Activated CD4-positive, alpha-beta T cell treated with anti-CD3 and anti-CD28 coated beads, Interleukin-2, amount 10 ng/mL, durations not matched to agents 7 days and 5 days (primary cell): ENCODE measurements at places on chromosomes 4 and X. TPM values are rescaled to one million over a fixed set of nuclear protein-coding genes. Genes with fewer than 3 reads are reported as not detected.

CYLC1 gene
- total RNA-seq = not detected

VSIG4 gene
- total RNA-seq = not detected

GRXCR1 gene
- not detected for total RNA-seq

SCRG1 gene
- not detected for total RNA-seq

WNK3 gene
- total RNA-seq = 0.07 TPM

TSPYL2 gene
- 18.9 TPM for total RNA-seq

BRS3 gene
- not detected for total RNA-seq

TEX13D gene
- total RNA-seq = not detected

SSX2 gene
- not detected for total RNA-seq

VEGFD gene
- not detected for total RNA-seq

GAB3 gene
- total RNA-seq = 5.5 TPM

DNA sequence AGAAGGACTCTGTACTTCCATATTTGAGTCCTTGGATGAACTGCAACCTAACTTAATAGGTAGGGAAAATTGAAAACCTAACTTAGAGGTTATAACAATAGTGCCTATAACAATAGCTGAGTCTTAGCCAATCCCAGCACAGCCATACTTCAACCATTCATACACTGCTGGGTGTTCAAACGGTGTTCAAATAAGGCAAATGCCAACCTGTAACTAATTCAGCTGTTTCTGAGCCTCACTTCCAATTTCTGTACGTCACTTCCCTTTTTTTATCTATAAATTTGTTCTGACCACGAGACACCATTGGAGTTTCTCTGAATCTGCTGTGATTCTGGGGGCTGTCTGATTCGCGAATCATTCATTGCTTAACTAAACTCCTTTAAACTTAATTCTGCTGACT, 9.6 kb upstream of the GRSF1 start:
- no peaks in the 10 kb centered on the region for H3K4me1 ChIP-seq
- H3K36me3 ChIP-seq = no peaks in the 10 kb centered on the region
- H3K27ac ChIP-seq = no peak overlapping the region
- DNase-seq = no peak
- no peak overlapping the region for H3K4me3 ChIP-seq

- H3K36me3 ChIP-seq = no peaks in the 10 kb centered on the region
- no peak within 1 kb of the TSS for H3K4me3 ChIP-seq
- H3K4me1 ChIP-seq = no peaks in the 10 kb centered on the region
- no peak within 1 kb of the TSS for H3K27ac ChIP-seq
- H3K27me3 ChIP-seq = peaks cover 8% of the 10 kb centered on the region
These were observed at the start of gene CFI for GRCh38 chr4:109801895-109802319. CFI (minus strand) TSS chr4:109801999; CDS start chr4:109801971, 28 bp downstream.

DNA sequence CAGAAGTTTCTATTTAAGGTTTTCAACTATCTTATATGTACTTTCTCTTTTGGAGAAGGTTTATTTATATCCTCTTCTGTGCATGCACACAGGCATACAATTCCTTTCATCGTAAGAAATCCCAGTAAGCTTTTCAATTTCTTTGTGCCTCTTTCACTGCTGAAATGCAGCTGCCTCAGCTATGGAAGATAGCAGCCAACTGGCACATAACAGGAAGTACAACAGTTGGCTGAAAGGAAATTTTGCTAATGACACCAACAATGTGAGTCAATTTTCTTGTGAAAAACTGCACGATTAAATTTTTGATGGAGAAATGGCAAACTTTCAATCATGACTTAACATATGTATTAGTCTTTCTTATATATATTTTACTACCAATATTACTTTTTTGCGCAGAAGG, 74.5 kb upstream of the PAQR3 start:
- no peak for DNase-seq
- no peak overlapping the region for H3K4me3 ChIP-seq
- H3K4me1 ChIP-seq = no peaks in the 10 kb centered on the region
- no peaks in the 10 kb centered on the region for H3K27me3 ChIP-seq
- no peaks in the 10 kb centered on the region for H3K36me3 ChIP-seq
- H3K27ac ChIP-seq = no peak overlapping the region

DNA sequence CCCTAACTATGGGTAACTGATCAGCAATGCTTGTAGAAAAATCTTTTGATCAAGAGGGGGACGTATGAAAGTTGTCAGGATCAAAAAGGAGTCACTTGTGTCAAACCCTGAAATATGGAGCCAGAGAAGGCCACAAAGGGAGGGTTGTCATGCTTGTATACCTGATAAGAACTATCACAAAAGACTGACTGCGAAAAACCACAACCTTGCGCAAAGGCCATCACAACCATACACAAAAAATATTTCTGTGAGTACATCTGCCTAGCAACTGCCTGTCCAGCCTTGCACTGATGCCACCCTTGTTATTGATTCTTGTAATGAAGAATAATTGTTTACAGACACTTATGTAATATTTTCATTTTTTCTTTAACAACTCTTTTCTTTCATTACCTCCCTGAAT, 22.8 kb upstream of the EIF4E start:
- DNase-seq = no peak
- H3K27me3 ChIP-seq = peaks cover 7% of the 10 kb centered on the region
- no peaks in the 10 kb centered on the region for H3K36me3 ChIP-seq

DNA sequence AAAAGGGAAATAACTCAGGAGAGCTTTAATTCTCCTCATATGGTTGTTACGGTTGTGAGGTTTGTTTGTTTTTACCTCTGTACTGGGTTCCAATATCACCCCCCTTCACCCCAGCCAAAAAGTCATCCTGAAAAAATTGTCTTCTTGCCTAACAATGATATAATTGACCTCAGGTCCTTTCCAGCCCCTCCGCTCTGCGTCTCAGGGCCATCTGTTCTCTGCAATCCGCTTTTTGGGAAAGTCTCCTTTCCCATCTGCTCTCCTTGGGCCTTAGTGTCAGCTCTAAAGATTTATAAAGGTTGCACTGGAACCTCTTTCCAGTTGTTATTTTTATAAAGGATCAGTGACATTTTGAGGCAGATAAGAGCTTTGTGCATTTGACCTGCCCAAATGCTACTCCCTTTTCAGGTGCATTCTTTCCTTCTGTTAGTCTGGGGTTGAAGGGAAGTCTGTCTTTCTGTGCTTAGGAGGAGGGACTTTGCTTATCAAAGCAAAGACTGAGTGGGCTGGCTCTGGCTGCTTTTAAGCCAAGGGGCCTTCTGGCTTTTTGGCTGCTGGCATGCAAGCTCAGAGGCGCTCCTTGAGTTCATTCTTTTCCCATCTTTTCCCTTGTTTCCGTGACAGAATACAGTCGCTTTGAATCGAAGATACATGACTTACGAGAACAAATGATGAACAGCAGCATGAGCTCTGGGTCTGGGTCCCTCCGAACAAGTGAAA, 34.1 kb downstream of the DLG3 start:
- no peaks in the 10 kb centered on the region for H3K27me3 ChIP-seq
- DNase-seq = no peak
- H3K4me3 ChIP-seq = no peak overlapping the region
- H3K27ac ChIP-seq = no peak overlapping the region

- H3K36me3 ChIP-seq = peaks cover 8% of the 10 kb centered on the region
- H3K27me3 ChIP-seq = no peaks in the 10 kb centered on the region
- no peak for DNase-seq
- H3K4me1 ChIP-seq = no peaks in the 10 kb centered on the region
- no peak overlapping the region for H3K27ac ChIP-seq
These were observed 63.2 kb downstream of the SLC9A6 start for GRCh38 chrX:136048446-136048845.

DNA sequence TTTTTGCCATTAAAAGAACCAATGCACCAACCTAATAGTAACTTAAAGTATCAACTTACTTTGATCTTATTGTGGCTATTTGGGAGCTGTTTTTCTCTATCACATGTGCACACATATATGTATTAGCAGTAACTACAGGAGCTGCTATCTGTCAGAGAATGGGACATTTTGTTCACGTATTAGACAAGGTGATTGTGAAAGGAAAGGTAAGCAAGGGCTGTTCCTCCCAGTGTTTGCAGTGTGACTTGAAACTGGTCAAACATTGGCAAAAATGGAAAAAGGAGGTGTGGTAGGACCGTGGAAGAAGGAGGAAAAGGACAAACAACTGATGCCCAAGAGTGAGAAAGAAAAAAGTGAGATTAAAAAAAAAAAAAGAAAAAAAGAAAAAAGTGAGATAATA, 43.1 kb upstream of the KLHL2 start:
- no peak overlapping the region for H3K4me3 ChIP-seq
- peaks cover 6% of the 10 kb centered on the region for H3K27me3 ChIP-seq
- no peaks in the 10 kb centered on the region for H3K36me3 ChIP-seq
- no peak for DNase-seq
- H3K4me1 ChIP-seq = no peaks in the 10 kb centered on the region

DNA sequence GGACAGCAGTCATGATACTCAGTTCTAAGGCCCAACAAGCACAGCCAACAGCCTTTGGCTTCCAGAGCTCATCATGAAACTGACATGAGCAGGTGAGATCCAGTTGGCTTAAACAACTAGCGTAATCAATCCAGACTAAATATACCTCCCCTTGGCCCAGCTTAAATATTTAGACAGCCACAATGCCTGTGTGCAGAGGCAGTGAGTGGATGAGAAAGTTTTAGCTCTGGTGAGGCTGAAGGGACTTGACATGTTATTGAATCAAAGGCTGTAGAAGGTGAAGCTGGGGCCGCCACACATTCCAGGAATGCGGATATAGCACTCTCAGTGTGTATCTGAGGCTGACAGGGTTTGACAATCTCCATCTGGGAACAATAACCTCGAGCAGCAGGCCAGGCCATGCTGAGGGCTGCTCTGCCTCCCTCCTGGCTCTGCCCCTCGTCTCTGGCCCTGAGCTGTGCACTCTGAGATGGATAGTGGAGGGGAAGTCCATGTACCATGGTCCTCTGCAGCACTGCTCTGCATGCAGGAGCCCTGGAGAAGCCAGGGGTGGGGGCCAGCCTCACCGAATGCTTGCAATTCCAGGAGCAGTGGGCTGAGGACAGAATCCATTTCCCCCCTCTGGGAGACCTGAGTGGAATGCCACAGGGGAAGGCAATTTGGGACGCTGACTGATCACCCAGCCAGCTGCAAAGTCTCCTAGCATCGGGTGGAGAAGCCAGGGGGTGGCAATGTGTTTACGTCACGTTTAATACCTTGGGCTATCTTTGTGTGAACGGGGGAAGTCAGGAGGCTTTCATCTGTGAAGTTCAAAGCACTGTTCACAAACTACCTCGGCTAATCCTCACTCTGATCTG, 37.3 kb upstream of the RASL11B start:
- no peak overlapping the region for H3K27ac ChIP-seq
- no peak for DNase-seq
- H3K27me3 ChIP-seq = no peaks in the 10 kb centered on the region

GRCh38 chr4:36333303-36333877, 52.0 kb downstream of the DTHD1 start:
- H3K27me3 ChIP-seq = no peaks in the 10 kb centered on the region
- H3K36me3 ChIP-seq = no peaks in the 10 kb centered on the region
- no peak for DNase-seq

GRCh38 chrX:142001934-142002333, 98.2 kb downstream of the MAGEC1 start:
- no peaks in the 10 kb centered on the region for H3K27me3 ChIP-seq
- DNase-seq = no peak
- no peaks in the 10 kb centered on the region for H3K36me3 ChIP-seq
- no peak overlapping the region for H3K27ac ChIP-seq
- H3K4me1 ChIP-seq = no peaks in the 10 kb centered on the region
- no peak overlapping the region for H3K4me3 ChIP-seq

DNA sequence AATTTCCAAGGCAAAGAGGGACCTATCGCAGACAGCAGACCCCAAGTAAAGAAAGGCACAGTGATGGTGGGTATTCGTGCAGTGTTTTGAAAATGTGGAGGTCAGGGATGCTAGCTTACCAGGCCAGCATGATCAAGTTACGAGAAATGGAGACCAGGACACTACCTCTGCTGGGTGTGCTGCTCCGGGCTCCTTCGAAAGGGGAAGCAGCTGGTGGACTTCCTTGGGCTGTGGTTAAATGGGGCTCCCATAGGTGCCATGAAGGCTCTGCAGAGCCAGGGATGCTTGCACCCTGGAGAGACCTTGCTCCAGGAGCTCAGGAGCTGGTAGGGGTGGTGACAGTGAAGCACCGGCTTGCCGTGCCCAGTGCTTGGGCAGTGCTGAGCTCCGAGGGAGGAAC, 68.8 kb downstream of the TBL1X start:
- H3K27me3 ChIP-seq = no peaks in the 10 kb centered on the region
- DNase-seq = no peak
- H3K4me3 ChIP-seq = no peak overlapping the region
- H3K4me1 ChIP-seq = peaks cover 35% of the 10 kb centered on the region
- peaks cover 8% of the 10 kb centered on the region for H3K36me3 ChIP-seq

DNA sequence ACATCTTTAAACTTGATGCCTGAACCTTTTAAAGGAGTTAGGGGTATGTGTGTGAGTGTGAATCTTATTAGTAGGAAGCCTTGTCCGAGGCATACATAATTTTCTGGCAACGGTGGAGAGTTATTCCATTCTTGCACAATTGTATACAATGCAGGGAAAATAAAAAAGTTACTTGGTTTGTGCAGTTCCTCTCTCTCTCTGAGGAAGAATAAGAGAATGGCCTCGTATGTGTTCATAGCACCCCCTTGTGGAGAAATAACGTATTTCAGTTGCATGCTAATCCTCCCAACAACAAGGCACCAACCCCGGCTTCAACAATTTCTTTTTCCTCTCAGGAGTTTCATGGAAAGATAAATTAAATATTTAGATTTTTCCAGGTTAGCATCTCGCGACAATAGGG, 33.7 kb upstream of the FGF13 start:
- peak; percentile 23 for DNase-seq
- no peaks in the 10 kb centered on the region for H3K4me1 ChIP-seq
- no peaks in the 10 kb centered on the region for H3K36me3 ChIP-seq
- no peak overlapping the region for H3K27ac ChIP-seq

DNA sequence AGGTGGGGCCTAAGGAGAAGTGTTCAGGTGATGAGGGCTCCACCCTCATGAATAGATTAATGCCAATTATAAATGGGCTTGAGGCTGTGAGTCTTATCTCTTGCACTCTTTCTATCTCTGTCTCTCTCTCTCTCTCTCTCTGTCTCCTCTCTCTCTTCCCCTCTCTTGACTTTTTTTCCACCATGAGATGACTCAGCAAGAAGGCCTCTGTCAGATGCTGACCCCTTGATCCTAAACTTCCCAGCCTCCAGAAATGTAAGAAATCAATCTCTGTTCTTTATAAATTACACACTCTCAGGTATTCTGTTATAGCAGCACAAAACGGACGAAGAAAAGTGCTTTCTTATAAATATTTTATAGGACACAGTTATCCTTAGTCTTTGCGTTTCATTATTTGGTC, 184.9 kb upstream of the PCDH7 start:
- no peak for DNase-seq
- no peaks in the 10 kb centered on the region for H3K4me1 ChIP-seq
- no peak overlapping the region for H3K27ac ChIP-seq
- no peaks in the 10 kb centered on the region for H3K36me3 ChIP-seq
- H3K27me3 ChIP-seq = no peaks in the 10 kb centered on the region

- no peaks in the 10 kb centered on the region for H3K36me3 ChIP-seq
- H3K27ac ChIP-seq = no peak overlapping the region
- no peak overlapping the region for H3K4me3 ChIP-seq
- H3K27me3 ChIP-seq = no peaks in the 10 kb centered on the region
- DNase-seq = no peak
These were observed 58.2 kb upstream of the DKK2 start for GRCh38 chr4:107094332-107094731.

GRCh38 chr4:112318239-112319142, 21.3 kb downstream of the ALPK1 start:
- peaks cover 21% of the 10 kb centered on the region for H3K4me1 ChIP-seq
- peaks cover 20% of the 10 kb centered on the region for H3K36me3 ChIP-seq
- no peak overlapping the region for H3K4me3 ChIP-seq
- DNase-seq = no peak
- no peaks in the 10 kb centered on the region for H3K27me3 ChIP-seq

- DNase-seq = no peak
- no peaks in the 10 kb centered on the region for H3K4me1 ChIP-seq
- no peak overlapping the region for H3K4me3 ChIP-seq
- no peaks in the 10 kb centered on the region for H3K36me3 ChIP-seq
- peaks cover 6% of the 10 kb centered on the region for H3K27me3 ChIP-seq
These were observed 127.5 kb upstream of the GK2 start for GRCh38 chr4:79535516-79535915.
